HFF-Myc (cell line): ENCODE measurements at places on chromosomes 12 and 14.
A peak's percentile ranks its signal among the peaks of the same experiment; 100 is the strongest.

GRCh38 chr14:93286212-93286890 lies 46.5 kb downstream of the BTBD7 start:
- DNase-seq, result no peak

GRCh38 chr12:19978193-19978592 lies 390.1 kb upstream of the PDE3A start:
- DNase-seq, result peak; percentile 97

DNA sequence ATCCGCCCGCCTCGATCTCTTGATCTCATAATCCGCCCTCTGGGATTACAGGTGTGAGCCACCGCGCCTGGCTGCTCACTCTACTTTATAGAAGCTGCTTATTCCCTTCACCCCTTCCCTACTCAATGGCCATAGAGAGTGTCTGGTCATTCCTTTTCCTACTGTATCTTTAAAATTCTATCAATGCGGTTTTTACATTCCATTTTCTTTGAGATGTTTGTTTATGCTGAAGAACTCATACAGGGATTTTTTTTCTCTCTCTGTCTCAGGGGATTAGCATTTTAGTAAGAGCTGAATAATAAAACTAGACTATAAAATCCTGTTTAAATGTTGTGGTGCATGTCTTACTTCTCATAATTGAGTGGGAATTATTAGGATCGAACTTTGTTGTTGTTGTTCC lies 218.6 kb upstream of the FOXN3 start:
- no peak for DNase-seq

- no peak for DNase-seq
Measured at GRCh38 chr12:46546634-46547273, 174.2 kb upstream of the SLC38A2 start.

DNA sequence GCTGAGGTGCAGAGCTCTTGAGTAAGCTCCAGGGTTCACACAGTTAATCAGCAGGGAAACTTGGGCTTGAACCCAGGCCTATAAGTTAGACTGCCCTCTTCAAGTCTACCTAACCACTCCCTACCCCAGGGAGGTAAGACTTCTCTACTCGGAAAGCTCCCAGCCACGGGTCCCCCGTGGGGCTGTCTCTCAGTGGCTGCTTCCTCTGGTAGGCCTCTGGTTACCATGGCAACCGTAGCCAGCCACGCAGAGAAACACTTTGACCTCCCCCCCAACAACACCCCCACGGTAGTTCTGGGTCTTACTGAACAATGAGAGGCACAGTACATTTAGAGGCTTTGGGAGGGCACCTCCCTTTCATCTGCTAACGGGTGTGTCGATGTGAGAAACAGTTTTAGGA lies 245.2 kb downstream of the AACS start:
- DNase-seq, result no peak

GRCh38 chr14:90518941-90519256 lies 122.1 kb downstream of the CALM1 start:
- DNase-seq, result no peak

- peak; percentile 59 for DNase-seq
Measured at GRCh38 chr14:104970231-104971068, 7.7 kb downstream of the AHNAK2 start.

GRCh38 chr14:34883954-34884353 lies 8.8 kb upstream of the BAZ1A start:
- no peak for DNase-seq

DNA sequence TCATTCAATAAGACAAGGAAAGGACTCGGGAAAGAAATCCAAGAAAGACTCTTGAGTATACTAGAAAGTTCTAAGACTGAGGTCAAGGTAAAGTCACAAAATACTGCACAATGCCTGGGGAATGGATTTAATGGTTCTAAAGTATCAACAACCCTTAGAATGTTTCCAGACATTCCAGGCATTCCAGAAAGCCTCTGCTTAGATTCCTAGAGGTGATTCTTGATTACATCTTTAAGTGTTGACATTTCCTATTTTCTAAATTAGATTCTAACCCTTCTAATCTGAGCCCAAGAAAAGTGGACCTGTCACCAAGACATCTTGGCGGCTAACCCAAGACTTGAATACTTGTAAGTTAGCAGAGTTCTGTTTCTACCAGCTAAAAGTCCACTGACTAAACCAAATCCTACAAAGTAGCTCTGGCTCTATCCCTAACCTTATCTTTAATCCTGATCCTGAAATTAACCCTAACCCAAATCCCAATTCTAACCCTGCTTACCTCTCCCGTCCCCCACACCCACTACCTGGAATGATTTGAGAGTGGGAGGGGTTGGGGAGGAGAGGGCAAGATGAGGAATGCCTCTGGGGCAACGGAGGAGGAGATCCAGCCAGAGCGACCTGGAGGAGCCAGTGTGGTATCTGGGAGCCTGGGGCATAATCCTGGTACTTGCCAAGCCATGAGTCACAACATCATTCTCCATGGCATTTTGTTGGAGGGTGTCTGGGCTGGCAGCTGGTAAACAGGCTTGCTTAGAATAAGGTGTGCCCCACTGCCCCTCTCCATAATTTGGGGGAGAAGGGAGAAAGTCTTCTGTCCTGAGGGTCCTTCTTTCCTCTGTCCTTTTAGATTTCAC lies 93.4 kb upstream of the HOXC13 start:
- DNase-seq, result no peak

GRCh38 chr14:104580961-104581360 lies 1.4 kb downstream of the C14orf180 start:
- no peak for DNase-seq

DNA sequence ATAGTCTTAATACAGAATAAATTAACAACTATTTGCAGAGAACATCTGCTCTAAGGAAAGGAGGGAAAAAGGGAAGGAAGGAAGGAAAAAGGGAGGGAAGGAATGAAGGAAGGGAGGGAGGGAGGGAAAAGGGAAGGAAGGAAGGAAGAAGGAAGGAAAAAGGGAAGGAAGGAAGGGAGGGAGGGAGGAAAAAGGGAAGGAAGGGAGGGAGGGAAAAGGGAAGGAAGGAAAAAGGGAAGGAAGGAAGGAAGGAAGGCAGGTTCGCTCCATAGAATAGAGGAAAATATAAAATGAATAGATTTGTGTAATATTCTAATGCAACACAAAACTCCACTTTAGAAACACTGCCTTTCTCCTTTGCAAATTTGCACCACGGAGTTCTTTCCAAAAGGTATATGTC lies 16.6 kb downstream of the KICS2 start:
- DNase-seq, result no peak

DNA sequence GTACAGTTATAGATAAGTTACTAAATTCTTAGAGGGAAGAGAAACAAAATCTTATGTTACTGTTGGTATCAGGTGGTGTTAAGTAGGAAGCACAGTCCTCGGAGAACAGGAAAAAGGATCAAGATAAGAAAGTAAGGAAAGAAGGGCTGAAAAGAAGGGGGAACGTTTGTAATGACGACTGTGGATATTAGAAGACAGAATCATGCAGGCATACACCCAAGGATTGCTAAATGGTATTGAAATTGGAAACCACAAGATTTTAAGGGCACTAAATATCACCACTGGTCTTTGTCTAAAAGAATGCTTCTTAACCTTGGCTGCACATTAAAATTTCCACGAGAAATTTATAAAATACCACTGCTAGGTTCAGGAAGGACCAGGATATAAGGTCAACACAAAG lies 34.1 kb upstream of the ERGIC2 start:
- no peak for DNase-seq

DNA sequence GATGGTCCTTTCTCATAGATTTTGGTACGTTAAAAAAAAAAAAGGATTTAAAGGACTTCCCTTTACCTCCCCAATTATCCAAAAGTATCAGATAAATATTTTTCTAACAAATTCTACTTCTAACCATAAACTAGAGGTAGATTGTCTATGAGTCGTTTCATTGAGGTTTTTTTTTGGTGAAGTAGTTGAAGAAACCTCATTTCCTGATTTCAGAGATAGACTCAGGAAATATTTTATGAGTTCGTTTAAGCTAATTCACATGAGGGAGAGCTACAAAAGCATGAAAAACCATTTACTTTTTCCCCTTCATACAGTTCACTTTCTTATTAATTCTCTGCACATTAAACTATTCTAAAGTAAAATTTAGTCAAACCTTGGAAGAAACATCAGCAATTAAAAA lies 112.5 kb downstream of the RALGAPA1 start:
- no peak for DNase-seq

DNA sequence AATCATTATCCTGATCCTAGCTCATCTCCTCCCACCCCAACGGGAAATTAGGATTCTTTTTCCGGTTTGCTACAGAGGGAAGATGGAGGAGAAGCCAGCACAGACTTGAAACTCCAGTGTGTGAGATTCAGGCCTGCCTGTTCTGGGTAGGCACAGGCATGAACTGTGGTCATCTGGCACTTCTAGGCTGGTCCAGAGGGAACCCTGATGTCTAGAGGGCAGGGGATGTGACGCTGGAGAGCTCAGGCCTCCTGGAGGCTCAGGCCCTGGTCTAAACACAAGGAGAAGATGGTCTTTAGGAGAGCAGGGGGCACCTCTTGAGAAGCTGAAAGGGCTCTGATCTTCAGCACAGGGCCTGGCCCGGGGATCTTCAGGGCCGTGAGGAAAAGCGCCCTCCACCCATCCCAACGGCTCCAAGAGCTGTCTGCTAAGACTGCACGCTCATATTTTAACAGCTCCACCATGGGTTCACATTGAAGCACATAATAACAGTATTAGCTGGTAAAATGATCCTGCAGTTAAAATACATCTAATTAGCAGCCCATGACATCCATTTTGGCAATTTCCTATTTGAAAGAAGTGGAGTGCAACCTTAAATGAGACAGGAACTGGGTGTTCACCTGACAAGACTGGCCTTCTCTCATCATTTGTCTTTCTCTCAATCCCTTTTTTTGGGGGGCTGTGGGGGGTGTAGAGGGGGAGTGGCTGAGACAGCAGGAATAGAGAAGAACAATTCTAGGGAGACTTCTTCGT lies 35.4 kb downstream of the BCL11B start:
- DNase-seq, result no peak

- no peak for DNase-seq
Measured at GRCh38 chr12:116697716-116698115, 40.2 kb downstream of the SPRING1 start.

GRCh38 chr14:76256545-76256944 lies 104.8 kb downstream of the GPATCH2L start:
- DNase-seq, result no peak

- DNase-seq, result no peak
Measured at GRCh38 chr12:15837141-15837790, 44.9 kb upstream of the STRAP start.

GRCh38 chr12:94488463-94488862 lies 28.8 kb upstream of the CEP83 start:
- DNase-seq, result no peak

DNA sequence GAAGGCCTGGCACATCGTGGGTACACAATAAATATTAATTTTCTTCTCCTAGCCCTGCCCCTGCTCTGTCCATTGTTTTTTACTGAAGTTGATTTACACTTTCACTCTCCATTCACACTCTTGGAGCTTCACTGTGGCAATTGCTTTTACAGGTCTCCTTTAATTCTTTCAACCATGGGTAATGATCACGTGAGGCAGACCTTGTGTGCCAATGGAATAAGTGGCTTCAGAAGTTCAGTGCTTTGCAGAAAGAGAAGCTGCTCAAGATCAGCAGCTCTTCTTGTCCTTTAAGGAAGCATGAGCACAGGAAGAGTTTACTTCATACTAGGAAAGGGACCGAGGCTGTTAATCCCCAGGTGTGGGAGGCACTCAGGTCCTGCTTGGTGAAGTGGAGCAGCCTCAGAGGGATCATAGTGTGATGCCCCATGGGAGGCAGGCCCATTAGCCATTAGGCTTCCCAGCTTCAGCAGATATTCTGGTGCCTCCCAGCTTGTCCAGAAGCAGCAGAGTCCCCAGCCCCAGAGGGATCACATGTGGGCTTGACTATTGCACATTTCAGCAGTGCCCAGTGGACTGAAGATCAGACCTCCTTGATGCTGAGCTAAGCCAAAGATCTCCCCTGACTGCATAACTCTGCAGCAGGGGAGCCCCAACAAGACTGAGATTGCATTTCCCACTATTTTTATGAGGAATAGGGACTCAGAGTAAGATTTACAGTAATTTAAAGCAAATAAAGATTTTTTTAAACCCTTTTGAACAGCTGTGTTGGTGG lies 5.0 kb upstream of the SLC35F4 start:
- no peak for DNase-seq

DNA sequence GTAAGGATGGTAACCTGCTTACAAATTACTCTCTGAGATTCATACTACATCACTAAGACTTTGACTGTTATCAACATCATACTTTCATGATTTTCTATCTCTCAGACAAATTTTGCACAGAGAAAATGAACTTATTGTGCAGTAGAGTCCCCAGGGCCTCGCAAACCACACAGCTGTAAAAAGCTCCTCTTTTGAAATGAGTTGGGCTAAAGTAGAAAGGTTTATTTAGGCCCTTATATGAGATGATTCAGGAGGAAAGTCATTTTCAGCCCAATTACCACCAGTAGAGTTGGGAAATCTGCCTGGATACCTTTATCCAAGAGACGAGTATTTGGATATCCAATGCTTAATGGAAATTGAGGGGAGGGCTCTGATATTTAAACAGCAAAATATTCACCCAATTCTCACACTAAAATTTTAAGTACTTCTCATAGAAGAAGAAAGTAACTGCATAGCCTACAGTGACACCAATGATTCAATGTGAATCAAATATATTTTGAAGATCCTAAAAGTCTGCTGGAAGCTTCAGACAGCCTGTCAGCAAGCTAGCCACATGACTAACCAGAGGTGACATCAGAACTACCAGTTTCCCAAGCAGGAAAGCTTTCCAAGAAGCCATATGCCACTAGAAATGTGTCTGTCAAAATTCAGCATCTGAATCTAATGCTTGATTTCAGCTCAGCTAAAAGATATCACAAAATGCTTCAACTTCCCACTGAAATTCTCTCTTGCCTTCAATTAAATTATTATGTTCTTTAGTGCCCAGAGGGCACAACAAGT lies 190.1 kb upstream of the SYT1 start:
- DNase-seq, result no peak

DNA sequence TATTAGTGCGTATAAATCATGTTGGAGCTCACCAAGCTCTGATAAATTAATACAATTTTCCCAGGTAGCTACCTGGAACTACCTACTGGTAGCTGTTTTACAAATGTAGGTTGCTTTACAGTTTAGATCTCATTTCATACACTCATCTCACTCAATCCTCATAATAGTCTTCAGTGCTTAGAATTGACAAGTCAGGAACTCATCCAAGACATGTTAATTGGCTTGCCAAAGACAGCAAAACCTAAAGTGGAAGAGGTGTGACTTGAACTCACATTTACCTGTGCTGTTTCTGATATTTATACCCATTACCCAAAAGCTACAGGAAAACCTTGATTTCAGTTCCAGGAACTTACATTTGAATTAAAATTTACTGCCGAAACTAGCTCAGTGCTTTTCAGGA lies 296.7 kb downstream of the DIO2 start:
- DNase-seq, result no peak

GRCh38 chr14:63273129-63273528 lies 45.6 kb downstream of the GPHB5 start:
- no peak for DNase-seq

- DNase-seq, result no peak
Measured at GRCh38 chr14:31894351-31894750, 182.8 kb upstream of the ARHGAP5 start.

GRCh38 chr12:125853670-125854069 lies 788.4 kb downstream of the AACS start:
- DNase-seq, result no peak

- no peak for DNase-seq
Measured at GRCh38 chr12:131683266-131684014, 27.4 kb upstream of the SFSWAP start.
